ENCODE measurements at places on chromosomes 16 and 17. TPM values are rescaled to one million over a fixed set of nuclear protein-coding genes. Genes with fewer than 3 reads are reported as not detected.

DNA sequence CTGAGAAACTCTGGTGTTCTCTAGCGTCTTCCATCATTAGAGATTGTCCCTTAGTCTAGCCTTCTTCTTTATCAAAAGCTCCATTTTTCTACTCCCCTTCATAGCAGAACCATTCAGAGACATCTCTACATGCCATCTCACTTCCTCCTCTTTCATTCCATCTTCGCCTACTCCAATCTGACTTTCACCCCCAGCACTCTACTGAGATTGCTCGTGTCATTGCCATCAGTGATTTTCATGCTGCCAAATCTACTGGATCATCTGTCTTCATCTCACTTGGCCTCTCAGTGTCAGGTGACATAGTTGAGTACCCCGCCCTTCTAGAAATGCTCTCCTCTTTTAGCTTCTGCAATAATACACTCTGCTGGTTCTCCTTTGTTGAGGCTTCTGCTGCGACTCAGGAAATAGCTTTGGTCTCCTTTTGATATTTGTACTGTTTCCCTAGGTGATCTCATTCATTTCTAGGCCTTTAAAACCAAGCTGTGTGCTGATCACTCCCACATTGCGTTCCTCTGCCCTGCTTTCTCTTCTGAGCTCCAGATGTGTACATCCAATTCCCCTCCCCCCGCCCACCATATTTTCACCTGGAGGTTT lies 119.1 kb downstream of the FTO start:
- no peaks in the 10 kb centered on the region for H3K27me3 ChIP-seq
- no peak for DNase-seq
- H3K4me3 ChIP-seq = no peak overlapping the region
- no peaks in the 10 kb centered on the region for H3K36me3 ChIP-seq
- H3K4me1 ChIP-seq = peaks cover 3% of the 10 kb centered on the region

DNA sequence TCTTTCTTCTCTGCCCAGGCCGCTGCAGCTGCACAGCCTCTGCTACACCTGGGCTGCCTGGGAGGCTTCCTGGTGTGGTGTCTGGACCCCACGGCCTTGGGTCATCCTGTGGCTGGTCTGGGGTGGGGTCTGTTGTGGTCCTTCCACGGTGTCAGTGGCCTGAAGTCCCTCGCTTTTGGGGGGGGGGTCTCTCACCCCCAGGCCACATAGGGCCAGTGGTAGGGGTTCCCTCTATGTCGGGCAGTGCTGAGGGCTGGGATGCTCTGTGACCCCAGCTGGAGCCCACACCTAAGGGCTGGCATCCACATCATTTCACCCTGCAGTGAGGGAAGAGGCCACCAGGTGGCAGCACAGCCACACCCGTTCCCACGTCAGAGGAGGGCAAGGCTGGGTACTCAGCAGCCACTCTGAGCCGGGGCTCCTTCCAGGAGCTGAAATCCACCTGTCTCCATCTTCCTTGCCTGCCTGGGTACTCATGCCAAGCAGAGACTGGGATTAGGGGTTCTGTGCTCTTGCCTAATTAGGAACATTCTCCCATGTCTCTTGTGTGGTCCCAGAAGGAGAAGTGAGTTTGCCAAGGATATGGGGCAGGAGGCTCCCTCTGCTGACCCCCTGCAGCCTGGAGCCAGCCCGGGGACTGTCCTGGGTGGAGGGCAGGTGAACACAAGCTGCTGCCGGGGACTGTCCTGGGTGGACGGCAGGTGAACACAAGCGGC lies 13.0 kb downstream of the ENGASE start:
- peaks cover 8% of the 10 kb centered on the region for H3K4me1 ChIP-seq
- H3K4me3 ChIP-seq = no peak overlapping the region
- H3K36me3 ChIP-seq = no peaks in the 10 kb centered on the region
- DNase-seq = peak; percentile 83
- no peaks in the 10 kb centered on the region for H3K27me3 ChIP-seq
- H3K27ac ChIP-seq = no peak overlapping the region

DNA sequence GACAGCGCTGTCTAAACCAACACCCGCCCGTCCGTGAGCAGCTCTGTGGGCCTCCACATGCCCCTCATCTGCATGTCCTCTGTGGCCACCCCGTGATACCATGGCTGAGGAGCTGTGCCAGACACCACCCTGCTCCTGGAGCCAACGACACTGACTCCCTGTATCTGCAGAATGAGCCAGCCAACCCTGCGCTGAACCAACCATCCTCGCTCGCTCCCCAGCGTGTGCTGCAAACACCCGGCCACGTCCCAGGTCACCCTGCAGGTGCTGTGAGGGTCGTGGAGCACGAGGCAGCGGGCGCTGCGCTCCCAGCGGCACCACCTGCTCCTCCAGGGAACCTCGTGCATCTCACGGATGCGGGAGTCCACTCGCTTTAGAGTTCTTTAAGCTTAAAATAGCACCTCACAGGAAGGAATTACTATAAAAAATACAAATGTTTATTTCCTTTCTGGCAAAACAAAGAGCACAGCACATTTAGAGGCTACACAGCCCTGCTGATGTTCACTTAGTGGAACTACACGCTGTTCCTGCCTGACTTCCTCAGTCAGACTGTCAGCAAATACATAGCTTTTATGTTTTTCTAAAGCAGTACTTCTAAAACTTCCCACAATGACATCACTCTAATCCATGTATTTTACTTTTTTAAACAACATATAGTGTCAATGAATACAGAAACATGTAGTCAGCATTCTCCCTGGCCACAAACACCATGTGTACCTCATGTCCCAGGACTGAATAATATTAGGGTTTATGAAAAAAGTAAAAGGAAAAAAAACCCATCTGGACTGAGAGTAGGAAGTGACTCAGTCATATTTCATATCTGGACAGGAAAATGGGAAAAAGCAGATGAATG lies 43.5 kb downstream of the MAP1LC3B start:
- H3K36me3 ChIP-seq = no peaks in the 10 kb centered on the region
- H3K4me3 ChIP-seq = no peak overlapping the region
- no peaks in the 10 kb centered on the region for H3K27me3 ChIP-seq
- H3K4me1 ChIP-seq = peaks cover 19% of the 10 kb centered on the region
- DNase-seq = no peak

DNA sequence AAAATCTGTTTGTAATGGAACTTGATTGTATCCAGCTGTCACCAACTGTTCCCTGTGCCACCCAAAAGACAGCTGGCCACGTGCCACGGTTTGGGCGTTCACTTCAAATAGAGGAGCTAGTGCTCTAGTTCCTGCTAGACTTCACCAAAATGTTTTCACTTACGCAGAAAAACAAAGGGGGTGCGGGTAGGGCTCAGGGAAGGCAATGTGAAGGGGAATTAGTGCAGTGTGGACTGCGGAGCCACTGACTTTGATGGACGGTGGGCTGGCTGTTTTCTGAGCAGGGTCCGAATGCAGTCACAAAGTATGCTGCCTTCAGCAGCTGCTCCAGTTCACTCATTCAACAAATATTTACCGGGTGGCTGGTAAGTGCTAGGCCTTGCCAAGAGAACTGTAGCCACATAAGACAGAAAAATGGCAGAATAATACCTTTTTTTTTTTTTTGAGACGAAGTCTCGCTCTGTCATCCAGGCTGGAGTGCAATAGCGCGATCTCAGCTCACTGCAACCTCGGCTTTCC lies 7.6 kb upstream of the CYTH1 start:
- H3K36me3 ChIP-seq = no peaks in the 10 kb centered on the region
- DNase-seq = peak; percentile 47
- H3K27me3 ChIP-seq = no peaks in the 10 kb centered on the region
- H3K27ac ChIP-seq = no peak overlapping the region
- peaks cover 10% of the 10 kb centered on the region for H3K4me1 ChIP-seq
- no peak overlapping the region for H3K4me3 ChIP-seq

GRCh38 chr17:75849279-75849646 lies 5.1 kb upstream of the UNC13D start:
- no peak overlapping the region for H3K4me3 ChIP-seq
- peaks cover 54% of the 10 kb centered on the region for H3K4me1 ChIP-seq
- no peak for DNase-seq
- peak overlapping the region; percentile 79 for H3K27ac ChIP-seq

DNA sequence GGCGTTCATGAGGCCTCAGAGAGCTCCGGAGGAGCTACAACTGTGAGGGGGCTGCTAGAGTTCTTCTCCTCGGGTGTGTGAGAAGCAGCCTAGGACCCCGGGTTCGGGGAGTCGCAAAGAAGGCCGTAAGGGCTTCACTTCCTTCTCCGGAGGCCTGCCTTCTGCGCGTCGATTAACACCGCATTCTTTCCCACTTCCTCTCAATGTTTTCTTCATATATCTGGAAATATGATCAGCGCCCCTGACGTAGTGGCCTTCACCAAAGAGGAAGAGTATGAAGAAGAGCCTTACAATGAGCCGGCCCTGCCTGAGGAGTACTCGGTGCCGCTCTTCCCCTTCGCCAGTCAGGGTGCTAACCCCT lies 449 bp downstream of the SMCR8 start:
- no peaks in the 10 kb centered on the region for H3K27me3 ChIP-seq
- H3K4me1 ChIP-seq = peaks cover 56% of the 10 kb centered on the region
- peak overlapping the region; percentile 73 for H3K4me3 ChIP-seq
- peak overlapping the region; percentile 86 for H3K27ac ChIP-seq

DNA sequence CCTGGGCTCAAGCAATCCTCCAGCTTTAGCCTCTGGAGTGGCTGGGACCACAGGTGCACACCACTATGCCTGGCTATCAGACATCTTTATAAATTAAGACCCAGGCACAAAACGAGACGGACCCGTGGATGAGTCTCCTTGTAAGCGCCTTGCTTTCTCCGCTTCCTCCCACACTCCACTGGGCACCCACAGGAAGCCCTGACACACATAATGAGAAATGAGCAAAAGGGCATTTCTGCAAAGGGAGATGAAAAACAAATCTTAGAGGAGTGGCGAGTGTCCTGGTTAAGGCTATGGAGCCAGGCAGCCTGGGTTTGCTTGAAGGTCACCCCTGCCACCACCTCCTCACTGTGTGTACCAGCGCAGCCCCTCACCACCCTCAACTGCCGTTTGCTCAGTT lies 56.3 kb downstream of the XYLT1 start:
- H3K27ac ChIP-seq = no peak overlapping the region
- DNase-seq = no peak
- no peaks in the 10 kb centered on the region for H3K27me3 ChIP-seq
- peaks cover 19% of the 10 kb centered on the region for H3K4me1 ChIP-seq

DNA sequence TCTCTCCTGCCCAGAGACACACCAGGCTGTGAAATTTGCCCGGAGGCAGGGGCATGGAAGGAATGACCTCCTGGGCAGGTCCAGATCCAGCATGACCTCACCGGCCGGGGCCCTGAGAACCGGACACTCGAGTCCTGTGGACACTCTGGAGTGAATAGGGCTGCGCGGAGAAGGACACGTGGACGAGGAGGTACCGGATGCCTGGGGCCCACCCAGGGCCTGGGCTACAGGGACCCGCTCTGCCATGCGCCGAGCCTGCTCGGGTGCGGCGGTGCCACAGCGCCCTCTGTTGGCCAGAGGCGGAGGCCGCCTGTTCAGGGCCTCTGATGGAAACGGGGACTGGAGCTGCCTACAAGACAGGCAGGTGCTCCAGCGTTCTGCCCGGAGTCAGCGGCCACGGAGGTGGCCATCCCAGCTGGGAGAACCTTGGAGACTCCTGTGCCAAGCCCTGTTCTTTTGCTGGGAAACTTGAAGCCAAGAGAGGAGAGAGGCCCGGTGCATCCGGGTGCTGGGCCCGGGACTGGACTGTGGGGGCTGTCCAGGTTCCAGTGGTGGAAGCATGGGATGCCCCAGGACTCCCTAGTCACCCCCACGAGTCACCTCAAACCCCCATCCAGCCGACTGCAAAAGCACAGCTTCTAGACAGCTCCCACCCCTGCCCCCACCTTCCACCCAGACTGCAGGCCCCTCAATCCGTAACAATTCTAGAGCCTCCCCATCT lies 19.3 kb upstream of the NXPH3 start:
- DNase-seq = peak; percentile 86
- H3K36me3 ChIP-seq = no peaks in the 10 kb centered on the region
- H3K27ac ChIP-seq = no peak overlapping the region
- H3K4me3 ChIP-seq = no peak overlapping the region

DNA sequence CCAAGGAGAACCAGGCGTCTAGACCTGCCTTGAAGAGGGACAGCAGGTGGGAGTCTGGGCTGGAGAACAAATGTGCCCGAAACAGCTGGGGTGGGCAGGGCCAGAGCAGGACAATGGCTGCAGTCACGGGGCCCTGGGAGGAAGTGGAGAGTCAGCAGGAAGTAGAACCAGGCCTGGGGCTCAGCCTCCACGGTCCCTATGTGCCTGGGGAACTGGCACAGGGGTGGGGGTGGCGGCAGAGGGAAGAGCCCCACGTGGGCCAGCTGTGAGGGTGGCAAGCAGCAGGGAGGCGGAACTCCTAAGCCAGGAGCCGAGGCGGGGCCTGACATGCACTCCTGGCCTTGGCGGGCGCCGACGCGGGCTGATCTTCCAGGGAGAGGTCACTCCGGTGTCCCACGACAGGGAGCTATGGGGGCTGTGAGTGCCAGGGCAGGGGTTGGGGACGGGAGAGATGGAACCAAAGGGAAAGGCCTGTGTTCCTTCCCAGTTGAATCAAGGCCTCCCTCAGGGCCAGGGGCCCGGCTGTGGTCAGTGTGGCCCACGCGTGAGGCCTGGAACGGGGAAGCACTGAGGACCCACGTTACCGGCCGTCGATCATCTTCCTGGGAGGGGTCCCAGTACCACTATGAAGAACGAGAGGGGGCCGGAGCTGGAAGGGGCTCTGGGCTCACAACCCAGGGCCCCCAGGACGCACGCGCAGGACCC lies 42.7 kb downstream of the TIMM22 start:
- H3K4me1 ChIP-seq = peaks cover 12% of the 10 kb centered on the region
- H3K4me3 ChIP-seq = no peak overlapping the region
- DNase-seq = peak; percentile 53
- H3K36me3 ChIP-seq = no peaks in the 10 kb centered on the region
- no peaks in the 10 kb centered on the region for H3K27me3 ChIP-seq
- no peak overlapping the region for H3K27ac ChIP-seq

CD7 gene
- polyA plus RNA-seq = 3.0 TPM

MFAP4 gene
- polyA plus RNA-seq = 108 TPM
